ENCODE measurements at places on chromosomes 3 and 15. TPM values are rescaled to one million over a fixed set of nuclear protein-coding genes. Genes with fewer than 3 reads are reported as not detected.

The CYP1A2 gene
- not detected for total RNA-seq

The HHLA2 gene
- not detected for total RNA-seq

The CILP gene
- total RNA-seq, result 1.5 TPM

The PARL gene
- total RNA-seq, result 32.0 TPM

The MYO5C gene
- total RNA-seq, result 0.20 TPM

The CNTN3 gene
- total RNA-seq, result 0.78 TPM

The MOBP gene
- not detected for total RNA-seq

The MON1A gene
- total RNA-seq, result 13.6 TPM

The CFAP100 gene
- total RNA-seq, result not detected

The RTP3 gene
- not detected for total RNA-seq

The MUSTN1 gene
- total RNA-seq, result not detected

The LDHAL6B gene
- total RNA-seq, result not detected

The TUSC7 gene
- total RNA-seq, result not detected

The IL20RB gene
- total RNA-seq, result 1.8 TPM

The SAMD7 gene
- total RNA-seq, result not detected

The CPLX3 gene
- total RNA-seq, result not detected

The TRH gene
- total RNA-seq, result not detected

The SLC27A2 gene
- under 0.01 TPM for total RNA-seq

The LRRC58 gene
- 51.2 TPM for total RNA-seq

The LRRC3B gene
- total RNA-seq, result not detected

The PLCH1 gene
- under 0.01 TPM for total RNA-seq

The OIP5 gene
- 8.6 TPM for total RNA-seq

The MRPS25 gene
- 18.0 TPM for total RNA-seq

The SENP8 gene
- 2.9 TPM for total RNA-seq

The ROBO1 gene
- 40.4 TPM for total RNA-seq

The CSPG5 gene
- total RNA-seq, result 0.37 TPM

The RLBP1 gene
- not detected for total RNA-seq
